ENCODE measurements at places on chromosomes 5 and 9. TPM values are rescaled to one million over a fixed set of nuclear protein-coding genes. Genes with fewer than 3 reads are reported as not detected.
A peak's percentile ranks its signal among the peaks of the same experiment; 100 is the strongest.

Gene PCDHGB2
- 4.3 TPM for total RNA-seq

GRCh38 chr9:128771094-128771721 is 519 bp downstream of the ZER1 start:
- no peak for DNase-seq

DNA sequence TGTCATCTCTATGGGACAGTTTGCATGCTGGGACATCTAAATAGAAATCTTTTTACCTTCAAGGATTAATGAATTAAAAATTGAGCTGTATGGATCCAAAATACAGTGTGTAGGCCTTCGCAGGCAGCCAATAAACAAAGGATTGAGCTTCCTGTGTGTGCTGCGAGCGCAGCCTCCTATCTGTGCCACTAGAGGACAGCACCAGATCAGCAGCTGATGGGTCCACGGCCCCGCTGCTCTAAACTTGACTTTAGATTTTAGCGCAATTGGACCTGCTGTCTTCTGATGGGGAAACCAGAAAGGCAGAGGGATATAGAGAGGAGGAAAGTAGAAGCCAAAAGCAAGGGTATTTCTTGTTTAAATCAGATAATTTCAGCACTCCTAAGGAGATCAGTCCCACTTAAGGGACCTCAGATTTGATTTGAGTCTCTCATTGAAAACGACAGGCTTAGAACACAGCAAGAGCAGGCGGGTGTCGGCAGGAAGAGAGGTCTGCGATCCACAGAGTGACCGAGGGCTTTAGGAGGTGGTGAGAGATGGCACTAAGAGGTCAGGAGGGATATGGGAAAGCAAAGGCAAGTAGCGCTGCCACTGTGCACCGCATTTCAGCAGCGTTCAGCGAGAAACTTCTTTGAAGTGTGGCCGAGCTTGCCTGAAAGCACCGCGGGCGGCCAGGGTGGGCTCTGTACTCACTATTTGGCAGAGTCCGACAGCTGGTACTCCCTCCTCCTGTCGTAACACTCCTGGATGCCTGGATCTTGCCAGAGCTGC is 214.3 kb downstream of the GNA14 start:
- peak; percentile 67 for DNase-seq

DNA sequence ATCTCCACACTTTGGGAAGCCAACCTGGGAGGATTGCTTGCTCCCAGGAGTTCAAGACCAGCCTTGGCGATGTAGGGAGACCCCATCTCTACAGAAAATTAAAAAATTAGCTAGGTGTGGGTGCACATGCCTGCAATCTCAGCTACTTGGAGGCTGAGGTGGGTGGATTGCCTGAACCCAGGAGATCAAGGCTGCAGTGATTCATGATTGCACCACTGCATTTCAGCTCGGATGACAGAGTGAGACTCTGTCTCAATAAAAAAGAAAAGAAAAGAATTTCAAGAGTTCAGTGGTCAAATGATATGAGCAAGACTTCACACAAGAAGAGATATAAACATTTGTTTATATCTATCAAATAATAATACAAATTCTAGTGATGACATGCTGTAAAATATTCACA is 23.0 kb upstream of the MTAP start:
- DNase-seq, result no peak

Gene EPB41L4A
- total RNA-seq, result 36.5 TPM

DNA sequence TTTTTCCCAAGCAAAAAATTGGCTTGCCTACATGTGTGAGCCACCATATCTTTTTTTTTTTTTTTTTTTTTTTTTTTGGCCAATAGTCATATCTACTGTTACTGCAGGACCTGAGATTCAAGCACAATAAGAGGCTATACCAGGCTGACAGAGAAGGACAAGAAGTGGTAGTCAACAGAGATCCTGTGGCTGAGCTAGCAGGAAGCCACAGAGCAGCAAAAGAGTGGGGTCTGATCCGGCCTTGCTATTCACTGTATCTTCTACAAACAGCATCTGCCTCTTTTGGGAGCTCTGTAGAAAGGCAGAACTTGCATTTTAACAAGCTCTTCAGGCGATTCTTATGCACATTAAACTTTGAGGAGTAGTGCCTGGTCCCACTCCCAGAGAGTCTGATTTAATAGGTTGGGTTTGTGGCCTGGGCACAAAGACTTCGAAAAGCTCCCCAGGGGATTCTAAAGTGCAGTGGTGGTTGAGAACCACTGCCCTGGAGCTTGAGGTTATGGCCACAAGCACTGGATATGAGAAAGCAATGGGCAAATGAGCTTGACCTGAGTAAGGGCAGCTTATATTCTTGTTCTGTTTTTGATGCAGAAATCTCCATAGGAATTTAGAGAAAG is 162.8 kb downstream of the PIK3R1 start:
- DNase-seq, result no peak

Gene ZBED3
- 14.7 TPM for total RNA-seq
